Stimulated activated CD8-positive, alpha-beta memory T cell treated with anti-CD3 and anti-CD28 coated beads, Interleukin-7, amount 100 ng/mL, for 4 hours (primary cell): ENCODE measurements at places on chromosomes 3 and 15.
A peak's percentile ranks its signal among the peaks of the same experiment; 100 is the strongest.

DNA sequence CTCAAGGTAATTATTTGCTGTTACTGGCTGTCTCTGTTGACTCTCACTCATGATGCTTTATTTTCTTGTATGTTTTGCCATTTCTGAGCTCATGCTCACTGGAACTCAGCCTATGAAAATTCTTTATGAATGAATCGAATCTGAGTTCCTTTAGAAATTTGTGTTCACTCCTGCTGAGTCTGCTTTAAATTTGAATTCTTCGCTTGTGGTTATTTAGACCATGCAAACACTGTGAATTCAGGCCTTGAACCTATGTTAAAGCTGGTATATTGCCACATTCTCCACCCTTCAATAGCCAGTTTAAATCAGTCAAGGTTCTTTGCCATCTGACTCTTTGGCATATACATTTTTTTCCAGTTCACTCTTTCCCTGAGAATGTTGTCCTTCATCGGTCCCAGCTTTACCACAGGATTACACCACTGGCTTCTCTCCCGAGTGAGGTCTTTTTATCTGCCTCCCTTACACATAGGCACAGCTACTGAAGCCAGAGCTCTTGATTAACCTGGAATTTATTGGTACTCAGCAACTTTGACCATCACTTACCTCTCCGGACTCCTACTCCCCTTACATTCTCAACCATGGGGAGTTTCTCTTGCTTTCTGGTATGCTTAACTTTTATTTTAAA lies 400.6 kb downstream of the VPS13C start:
- no peak for DNase-seq

GRCh38 chr15:77784361-77785292 lies 151.9 kb upstream of the LINGO1 start:
- DNase-seq, result no peak

- DNase-seq, result no peak
Measured at GRCh38 chr15:24823473-24823872, 131.3 kb upstream of the SNRPN start.

- DNase-seq, result peak; percentile 37
Measured at GRCh38 chr3:62318752-62319569, 54.4 kb downstream of the FEZF2 start.

- DNase-seq, result no peak
Measured at GRCh38 chr3:34284959-34285826, 486.8 kb downstream of the PDCD6IP start.

DNA sequence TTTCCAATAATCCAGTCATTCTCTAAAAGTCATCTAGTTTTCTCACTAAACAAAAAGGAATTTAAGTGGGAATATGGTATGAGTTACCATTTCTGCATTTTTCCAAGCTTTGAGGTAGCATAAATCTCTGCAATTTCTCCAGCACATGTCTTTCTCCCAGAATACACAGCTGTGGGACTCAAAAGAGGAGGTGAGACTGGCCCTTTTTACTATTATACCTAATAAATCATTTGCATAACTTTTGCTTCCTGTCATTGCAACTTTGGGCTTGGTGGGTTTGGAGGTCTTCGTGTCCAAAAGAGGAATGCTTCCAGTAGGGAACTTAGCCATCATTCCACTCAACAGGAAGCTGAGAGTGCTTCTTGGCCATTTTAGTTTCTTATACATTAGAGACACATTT lies 94.8 kb downstream of the FMN1 start:
- DNase-seq, result no peak

DNA sequence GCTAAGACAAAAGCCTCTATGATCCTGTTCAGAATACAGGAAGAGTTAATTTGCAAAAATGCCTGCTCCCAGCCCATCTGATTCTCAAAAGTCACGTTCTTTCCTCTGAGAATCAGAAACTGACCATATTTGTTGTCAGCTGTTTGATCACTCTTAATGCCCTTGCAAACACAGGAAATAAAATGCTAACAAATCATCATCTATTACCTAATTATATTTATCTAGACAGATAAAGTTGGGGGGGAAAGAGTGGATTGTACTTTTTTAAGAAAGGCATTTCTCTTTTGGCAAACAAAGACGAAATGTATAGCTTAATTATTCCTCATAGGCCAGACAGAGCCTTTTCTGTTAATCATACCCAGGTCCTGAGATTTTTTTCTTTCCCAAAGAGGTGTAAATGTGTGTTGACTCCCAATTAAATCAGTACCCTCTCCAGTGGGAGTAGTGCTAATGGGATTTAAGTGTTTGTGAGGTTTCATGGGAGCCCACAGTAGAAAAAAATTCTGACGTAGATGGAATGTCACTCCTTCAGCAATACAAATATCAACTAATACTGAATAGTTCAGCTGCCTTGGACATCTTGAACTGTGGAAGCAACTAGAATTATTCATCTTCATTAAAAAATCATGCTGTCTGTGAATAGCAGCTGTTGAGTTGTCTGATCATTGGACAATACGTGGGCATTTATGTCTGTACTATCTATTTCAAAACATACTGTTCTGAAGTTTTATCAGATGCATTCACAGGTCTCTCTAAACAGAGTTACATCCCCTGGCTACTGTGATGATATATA lies 22.5 kb upstream of the BNIP2 start:
- DNase-seq, result no peak

- DNase-seq, result no peak
Measured at GRCh38 chr3:102354818-102355515, 79.8 kb upstream of the ZPLD1 start.

DNA sequence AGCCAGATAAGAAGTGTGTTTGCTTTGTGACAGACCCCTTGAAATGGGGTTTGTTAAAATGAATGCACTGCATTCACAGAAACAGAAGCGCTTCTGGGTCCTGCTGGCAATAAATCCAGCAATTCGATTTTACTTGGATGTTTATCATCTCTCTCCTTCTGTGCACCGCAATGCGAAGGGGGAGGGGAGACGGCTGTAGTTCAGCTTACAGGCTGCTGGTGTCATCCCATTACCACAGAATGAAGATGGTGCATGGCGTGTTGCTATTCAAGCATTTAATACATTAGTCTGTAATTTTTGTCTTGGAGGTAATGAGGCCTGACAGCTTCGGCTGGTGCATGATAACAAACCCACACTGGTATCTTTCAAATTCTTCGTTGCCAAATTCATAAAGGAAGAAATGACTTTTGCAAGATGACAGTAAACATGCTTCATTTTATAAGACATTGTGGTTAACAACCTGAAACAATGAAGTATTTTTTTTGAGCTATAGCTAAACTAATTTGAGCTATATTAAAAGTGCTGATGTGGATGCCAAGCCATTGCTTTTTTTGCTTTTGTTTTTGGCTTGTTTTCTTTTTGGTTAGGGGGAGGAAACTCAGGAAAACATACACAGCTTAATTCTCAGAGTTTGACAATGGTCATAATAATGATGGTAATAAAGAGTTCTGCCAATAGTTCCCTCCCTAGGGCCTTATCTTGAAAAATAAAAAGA lies 418.3 kb downstream of the OTOL1 start:
- no peak for DNase-seq

GRCh38 chr3:38834110-38834509 lies 18.1 kb upstream of the SCN10A start:
- peak; percentile 14 for DNase-seq

DNA sequence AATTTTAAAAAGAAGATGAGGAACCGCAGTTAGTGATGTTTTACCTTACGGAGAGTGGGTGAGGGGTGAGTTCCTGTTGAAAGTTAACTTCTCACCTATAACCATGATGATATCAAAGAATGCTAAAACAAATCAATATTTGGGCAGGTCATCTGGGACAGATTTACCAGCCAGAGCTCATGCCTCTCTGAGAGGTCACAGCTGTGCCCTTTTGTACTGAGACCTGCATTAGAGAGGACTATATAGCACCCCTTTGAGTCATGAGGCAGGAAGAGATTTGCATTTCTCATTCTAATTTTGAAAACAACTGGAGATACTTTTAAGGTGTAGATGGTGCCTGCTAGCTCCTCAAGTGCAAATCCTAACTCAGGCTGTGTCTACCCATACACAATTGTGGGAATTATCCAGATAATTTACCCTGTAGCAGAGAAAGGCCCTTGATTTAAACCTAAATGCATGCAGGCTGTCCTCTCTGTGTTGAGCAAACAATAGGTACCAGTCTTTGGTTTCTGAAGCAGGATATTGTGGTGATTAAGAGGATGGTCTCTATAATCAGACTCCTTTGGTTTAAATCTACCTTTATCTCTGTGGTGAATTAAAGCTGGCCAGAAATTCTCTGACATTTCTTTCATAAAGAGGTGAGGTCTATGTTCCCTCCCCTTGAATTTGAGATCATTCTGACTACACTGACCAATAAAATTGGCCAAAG lies 5.8 kb upstream of the TM4SF4 start:
- no peak for DNase-seq

DNA sequence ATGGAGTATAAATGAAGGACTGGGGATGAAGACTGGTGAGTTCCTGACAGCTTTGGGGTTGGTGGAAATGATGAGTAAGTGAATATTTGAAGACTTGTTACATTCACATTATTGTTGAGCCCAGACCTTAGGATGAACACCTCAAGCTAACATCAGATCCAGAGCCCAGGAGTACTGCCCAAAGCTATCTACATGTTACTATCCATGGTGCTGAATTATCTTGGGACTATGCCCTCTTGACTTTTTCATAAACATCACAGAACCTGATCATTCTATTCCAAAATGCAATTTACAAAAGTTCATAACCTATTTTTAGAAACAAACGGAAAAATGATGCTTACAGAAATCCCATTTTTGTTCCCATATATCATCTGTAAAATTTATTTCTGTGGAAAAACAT lies 613.3 kb downstream of the TUSC7 start:
- DNase-seq, result no peak

GRCh38 chr15:72980661-72981060 lies 71.6 kb upstream of the NEO1 start:
- DNase-seq, result no peak

DNA sequence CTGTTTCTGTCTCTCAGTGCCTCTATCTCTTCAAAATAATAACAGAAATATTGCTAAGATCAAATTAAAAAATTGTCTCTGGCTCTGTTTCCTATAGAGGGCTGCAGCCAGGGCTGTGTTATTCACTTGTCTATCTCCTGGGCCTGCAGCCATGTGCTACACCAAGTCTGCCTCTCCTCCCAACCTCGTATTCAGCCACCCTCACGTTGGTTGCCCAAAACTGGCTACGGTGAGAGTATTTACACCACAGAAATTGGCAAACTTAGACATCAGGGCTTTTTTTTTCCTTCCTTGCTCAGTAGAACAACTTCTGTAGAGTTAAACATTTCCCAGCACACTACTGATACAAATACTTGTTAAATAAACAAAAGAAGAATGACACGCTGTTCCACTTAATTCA lies 320.9 kb upstream of the ICE2 start:
- DNase-seq, result no peak

- DNase-seq, result no peak
Measured at GRCh38 chr15:101181349-101181748, 70.5 kb downstream of the CHSY1 start.

GRCh38 chr15:33124811-33125210 lies 69.7 kb downstream of the FMN1 start:
- no peak for DNase-seq

DNA sequence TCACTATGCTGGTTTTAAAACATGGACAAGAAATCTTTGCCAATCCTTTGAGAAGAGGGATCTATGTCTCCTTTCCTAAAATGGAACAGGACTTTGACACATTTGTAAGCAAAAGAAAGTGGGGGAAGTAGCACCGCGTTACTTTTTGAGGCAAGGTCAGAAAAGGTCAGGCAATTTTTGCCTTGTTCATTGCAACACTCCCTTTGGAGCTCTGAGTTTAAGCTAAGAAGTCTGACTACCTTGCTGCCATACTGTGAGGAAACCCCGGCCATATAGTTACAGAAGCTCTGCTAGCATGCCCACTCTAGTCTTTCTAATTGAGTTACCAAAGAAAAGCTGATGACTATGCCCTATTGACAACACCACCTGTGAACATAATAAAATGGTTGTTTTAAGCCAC lies 1.4 kb downstream of the FAM227B start:
- no peak for DNase-seq

GRCh38 chr3:195110647-195111318 lies 160.2 kb downstream of the XXYLT1 start:
- DNase-seq, result no peak

DNA sequence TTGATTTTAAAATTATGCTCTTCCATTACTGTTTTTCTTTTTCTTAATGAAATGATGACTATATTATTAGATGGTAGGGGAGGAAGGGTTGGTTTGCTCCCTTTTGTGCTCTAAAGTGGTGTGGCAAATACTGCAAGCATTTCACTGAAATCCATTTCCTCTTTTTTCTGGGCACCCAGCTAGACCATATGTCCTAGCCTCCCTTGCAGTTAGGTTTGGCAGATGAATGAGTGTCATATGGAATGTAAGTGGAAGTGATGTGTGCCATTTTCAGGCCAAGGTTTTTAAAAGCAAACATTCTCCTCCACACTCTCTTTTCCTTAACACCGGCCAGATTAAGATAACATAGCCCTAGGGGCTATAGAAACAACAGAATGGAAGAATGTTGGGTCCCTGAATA lies 363.0 kb downstream of the FGF12 start:
- DNase-seq, result no peak

GRCh38 chr3:149977386-149977785 lies 6.7 kb upstream of the PFN2 start:
- DNase-seq, result no peak

GRCh38 chr3:183159333-183159732 lies 3.2 kb downstream of the LAMP3 start:
- DNase-seq, result no peak

DNA sequence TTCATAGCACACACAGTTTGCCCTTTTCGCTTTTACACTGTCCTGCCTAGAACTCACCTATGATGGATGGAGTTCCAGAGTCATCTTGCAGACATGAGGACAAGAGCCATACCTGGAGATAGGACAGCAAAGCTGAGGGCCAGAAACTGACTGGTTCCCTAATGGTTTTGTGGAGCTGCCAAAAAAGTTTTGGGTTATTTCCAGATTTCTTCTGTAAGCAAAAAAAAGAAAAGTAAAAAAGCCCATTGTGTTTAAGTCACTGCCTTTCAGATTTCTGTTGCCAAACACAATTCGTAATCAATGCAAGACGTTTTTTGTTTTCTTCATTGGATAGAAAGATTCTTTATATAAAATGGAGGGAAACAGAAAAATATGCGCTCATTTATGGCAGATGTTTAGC lies 42.4 kb upstream of the KY start:
- no peak for DNase-seq

GRCh38 chr3:29092348-29092747 lies 188.5 kb upstream of the RBMS3 start:
- no peak for DNase-seq

DNA sequence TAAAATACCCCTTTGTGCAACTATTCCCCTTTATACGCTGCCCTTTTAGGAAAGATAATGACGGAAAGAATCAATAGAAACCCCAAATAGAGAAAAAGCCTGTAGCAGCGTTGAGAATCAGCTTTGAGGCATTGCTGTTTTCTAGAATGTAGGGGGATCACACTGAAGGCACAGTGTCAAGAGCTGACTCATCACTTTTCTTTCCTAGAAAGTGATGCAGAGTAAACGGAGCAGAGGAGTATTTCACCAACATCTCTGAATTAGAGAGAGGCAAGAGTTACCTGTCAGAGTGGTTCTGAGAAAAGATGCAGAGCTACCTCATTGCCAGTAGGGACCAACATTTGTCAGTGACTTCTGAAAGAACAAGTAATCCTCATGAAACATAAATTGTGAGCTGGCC lies 269.8 kb upstream of the TMC3 start:
- DNase-seq, result no peak
